ENCODE measurements at places on chromosomes 7 and 10.

- no peak for DNase-seq
These were observed 23.1 kb downstream of the TYW1 start for GRCh38 chr7:67019562-67020390.

DNA sequence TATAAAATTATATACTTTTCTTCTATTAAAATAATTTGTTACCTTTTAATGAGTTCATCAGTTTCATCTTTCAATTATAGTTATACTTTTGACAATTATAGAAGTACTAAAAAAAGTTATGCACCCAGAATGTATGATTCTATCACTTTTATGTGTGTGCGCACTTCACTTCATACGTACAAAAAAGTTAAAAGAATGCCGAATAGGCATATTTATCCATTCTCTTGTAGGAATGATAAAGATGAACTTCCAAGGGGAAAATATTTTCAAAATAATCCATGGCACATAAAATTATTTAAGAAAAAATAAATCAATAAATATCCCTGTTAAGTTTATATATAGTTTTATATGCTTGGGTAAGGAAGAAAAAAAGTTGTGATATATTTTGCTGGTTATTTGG is 166.9 kb upstream of the PRSS1 start:
- DNase-seq, result no peak

DNA sequence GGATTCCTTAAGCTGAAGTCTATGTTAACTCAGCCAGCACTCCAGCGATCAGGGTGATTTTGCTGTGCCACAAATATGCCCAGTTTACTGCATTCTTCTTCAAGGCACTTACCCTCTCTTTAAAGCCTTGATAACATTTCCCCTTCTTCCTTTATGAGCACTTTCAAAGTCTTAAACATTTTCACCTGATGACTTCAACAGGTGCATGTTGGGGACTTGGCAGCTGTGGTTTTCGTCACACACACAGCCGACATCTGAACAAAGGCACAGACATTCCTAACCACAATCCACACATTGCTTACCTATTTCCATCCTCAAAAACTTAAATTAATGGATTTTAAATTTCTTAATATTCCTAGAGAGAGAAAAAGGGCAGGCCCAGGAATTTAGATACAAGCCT is 331.5 kb downstream of the CRPPA start:
- DNase-seq, result no peak

DNA sequence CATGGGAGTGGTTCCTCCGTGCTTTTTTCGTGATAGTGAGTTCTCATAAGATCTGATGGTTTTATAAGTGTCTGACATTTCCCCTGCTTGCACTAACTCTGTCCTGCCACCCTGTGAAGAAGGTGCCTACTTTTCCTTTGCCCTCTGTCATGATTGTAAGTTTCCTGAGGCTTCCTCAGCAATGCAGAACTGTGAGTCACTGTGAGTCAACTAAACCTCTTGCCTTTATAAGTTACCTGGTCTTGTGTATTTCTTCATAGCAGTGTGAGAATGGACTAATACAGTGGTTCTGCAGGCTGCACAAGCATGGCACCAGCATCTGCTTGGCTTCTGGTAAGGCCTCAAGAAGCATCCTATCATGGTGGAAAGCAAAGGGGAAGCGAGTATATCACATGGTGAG is 1144.6 kb downstream of the SORCS3 start:
- DNase-seq, result no peak

DNA sequence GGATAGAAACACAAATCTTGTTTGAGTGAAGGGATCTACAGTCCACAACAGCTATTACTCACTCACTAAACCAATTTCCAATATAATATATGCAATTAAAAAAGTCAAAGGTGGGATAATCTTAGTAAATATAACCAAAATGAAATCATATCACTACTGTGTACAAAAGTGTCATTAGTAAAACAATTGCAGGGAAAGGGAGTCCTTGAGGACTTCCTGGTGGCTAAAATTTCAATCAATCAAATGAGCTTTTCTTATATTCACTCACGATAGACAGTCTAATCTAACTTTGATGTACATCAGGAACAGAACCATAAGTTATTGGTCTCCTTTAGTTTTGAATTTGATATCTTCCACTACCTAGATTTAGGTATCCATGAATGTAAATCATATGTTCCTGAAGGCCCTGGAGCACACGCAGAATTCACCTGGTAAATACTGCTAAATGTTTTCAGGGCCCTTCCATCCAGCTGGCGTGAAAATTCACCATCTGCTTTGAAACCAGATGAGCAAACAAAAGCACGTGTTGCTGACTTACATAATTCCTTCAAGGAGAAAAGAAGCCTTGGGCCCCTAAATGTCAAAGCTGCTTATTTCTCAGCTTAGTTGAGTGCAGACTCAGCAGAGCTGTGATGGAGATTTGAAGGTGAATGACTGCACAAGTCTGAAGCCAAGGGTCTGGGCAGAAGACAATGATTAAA is 159.3 kb upstream of the TMEM196 start:
- DNase-seq, result no peak

DNA sequence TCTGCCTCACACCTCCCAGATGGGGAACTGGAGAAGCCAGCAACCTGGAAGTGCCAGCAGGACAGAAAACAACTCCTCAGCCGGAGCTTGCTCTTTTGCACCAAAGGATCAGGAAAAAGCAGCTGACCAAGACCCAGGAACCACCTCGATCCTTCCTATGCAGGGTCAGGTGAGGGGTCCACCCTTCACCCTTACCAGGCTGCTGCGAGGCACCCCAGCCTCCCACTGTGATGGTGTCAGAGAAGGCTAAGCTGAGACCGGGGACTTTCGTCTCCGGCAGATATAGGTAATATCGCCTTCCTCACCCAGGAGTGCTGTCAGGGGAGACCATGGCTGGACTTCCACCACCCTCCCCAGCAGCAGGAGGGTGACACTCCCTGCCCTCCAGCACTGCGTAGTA is 254.7 kb downstream of the TCERG1L start:
- DNase-seq, result no peak

- no peak for DNase-seq
These were observed 36.1 kb downstream of the GPRIN2 start for GRCh38 chr10:46520381-46520780.

GRCh38 chr7:120941064-120941463 is 9.5 kb upstream of the ING3 start:
- no peak for DNase-seq

GRCh38 chr10:119409906-119410305 is 132.6 kb downstream of the RGS10 start:
- no peak for DNase-seq

- no peak for DNase-seq
These were observed 89.9 kb downstream of the CARD11 start for GRCh38 chr7:2953588-2954407.
